ENCODE measurements at places on chromosomes 1 and 21.

GRCh38 chr1:55346586-55346985, 131.4 kb upstream of the USP24 start:
- no peak for DNase-seq

GRCh38 chr21:22200378-22201092, 1202.3 kb downstream of the NCAM2 start:
- DNase-seq, result no peak

DNA sequence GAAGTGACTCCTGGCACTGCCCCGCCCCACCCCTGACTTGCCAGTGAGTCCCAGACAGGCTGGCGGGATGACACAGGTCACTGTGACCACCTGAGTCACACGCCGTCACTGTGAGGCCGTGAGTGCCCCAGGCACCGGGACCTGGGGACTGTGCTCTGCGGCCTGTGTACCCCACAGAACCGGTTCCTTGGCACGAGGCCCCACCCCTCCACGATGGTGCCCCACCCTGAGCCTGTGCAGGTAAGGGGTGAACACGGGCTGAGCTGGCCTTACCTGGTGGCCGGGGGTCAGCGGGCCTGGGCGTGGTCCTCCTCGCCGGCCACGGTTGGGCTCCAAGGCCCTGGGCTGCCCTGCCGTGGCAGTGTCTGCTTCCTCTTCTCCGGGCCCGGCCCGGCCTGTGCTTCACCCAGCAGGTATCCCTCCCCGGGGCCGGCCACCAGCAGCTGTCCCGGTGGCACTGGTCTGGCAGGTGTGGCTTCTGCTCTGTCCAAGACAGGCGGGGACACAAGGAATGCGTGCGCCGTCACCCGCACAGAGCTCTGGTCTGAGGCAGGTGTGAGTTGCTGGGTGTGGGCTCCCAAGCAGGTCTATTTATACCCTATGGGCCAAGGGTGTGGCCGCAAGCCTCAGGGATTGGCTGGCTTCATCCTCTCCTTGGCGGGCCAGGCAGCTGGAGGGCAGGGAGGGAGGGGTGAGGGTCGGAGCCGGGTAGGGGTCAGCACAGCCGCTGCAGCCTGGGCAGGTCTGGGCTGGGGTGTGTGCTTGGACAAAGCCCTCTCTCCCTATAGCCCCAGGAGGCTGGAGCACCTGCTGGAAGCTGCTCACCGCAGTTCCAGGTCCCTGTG, at the start of gene RNF223:
RNF223 (minus strand) TSS at position 564 of the 845 bp plus-strand sequence. CDS start 1,740 bp downstream, outside the sequence.
- DNase-seq, result no peak

GRCh38 chr1:153539395-153540093, 1.2 kb downstream of the S100A5 start:
- no peak for DNase-seq

DNA sequence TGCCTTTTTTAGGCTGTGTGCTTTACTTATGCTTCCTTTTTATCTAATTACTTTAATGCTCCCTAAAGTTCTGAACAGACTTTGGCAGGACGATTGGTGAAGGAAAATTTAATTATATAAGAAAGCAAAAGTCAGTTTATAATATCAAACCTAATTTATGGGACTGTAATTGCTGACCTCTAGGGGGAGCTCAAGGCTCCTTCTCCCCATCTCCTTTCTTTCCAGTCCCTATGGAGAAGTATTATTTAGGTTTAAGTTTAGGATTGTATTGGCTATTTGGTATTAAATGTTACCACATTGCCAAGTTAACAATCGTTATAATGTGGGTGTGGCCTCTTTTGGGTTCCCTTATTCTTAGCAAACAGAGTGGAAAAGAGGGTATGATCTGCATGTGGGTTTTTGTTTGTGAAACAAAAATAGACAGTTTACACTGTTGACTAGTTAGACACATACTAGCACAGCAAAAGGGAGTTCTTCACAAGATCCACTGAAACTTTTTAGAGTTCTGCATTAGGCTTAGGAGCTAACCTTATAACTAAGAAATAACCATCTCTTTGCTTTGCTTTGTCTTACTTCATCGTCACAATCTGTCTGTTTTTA, 48.2 kb upstream of the TNFSF4 start:
- no peak for DNase-seq

- DNase-seq, result peak; percentile 40
These were observed 1.3 kb downstream of the DENND4B start for GRCh38 chr1:153945131-153945794.

DNA sequence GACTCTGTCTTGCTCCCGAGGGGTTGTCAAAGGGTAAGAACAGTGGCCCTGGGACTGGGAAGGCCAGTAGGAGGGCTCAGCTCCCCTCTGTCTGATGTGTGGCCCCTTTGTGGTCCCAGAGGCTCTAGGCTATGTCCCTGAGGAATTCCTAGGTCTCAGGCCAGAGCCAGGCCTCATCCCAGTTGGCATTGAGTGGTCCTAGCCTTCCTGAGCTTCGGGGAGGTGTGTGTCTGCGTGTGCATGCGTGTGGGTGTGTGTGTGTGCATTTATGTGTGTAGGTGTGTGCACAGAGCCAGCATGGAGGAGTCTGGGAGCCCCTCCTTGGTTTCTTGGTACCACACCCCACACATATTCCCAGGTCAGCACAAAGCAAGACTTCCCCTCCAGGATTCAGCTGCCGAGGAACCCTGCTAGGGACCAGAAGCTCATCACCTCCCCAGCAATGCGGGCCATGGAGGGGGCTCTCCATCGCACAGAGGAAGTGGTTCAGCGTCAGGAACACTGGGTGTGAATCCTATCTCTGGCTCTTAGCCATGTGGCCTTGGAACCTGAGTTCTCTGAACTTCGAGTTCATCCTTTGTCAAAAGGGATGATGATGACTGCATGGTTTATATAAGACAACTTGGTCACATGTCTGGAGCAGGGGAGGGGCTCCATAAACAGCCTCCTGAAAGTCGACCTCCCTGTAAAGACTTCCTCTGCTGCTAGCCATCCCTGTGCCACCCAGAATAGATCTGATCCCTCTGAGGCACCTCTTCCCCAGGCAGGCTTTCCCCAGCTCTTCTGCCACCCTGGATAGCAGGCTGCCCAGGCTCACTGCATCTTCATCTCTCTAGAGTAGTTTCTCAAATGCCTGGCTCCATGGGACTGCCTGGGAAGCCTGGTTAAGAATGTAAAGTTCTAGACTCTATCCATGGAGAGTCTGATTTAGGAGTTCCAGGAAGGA, 8.3 kb upstream of the EPS8L3 start:
- DNase-seq, result no peak

DNA sequence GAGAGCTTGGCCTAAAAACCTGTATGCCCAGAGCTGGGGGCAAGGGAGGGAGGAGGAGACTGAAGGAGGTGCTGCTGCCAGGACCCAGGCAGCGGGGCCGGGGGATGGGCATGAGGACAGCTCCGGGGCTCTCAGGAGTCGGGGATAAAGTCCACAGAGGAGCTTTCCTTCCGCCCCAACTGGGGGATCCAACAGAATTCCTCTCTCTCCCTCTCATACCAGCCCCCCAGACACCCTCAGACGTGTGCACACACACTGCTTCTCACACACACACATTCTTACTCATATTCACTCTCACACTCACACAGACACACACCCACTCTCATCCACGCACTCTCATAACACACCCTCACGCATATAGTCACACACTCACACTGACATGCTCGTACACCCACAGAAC, 39.1 kb downstream of the SYF2 start:
- no peak for DNase-seq

DNA sequence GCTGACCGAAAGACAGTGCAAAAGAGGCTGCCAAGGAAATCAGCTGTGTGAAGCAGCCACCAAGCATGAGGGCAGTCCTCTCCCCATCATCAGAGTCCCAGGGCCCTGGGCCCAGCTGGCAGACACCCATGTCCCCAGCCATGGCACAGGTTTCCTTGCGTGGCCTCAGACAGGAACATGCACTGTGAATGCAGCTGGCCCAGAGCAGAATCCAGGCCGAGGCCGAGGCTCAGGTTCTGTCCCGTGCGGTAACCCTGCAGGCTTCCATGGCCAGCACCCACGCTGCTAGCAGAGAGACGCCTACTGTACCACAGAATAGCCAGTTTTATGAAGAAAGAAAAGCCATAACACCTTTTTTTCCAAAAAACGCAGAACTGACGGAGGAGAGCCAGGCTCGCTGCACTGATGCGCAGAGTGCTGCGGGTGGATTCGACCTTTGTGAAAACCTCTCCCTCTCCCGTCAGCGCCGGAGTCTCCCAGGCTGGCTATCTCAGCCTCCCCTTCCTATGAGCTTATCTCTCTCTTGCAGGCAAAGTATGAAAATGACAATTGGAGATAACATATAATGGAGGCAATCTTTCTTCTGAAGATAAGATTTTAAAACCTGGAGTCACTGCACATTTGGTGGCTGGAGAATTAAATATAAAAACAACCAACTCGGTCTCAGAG, 106.6 kb downstream of the NPHP4 start:
- DNase-seq, result no peak

GRCh38 chr1:246588159-246588721, 22.0 kb downstream of the CNST start:
- no peak for DNase-seq

DNA sequence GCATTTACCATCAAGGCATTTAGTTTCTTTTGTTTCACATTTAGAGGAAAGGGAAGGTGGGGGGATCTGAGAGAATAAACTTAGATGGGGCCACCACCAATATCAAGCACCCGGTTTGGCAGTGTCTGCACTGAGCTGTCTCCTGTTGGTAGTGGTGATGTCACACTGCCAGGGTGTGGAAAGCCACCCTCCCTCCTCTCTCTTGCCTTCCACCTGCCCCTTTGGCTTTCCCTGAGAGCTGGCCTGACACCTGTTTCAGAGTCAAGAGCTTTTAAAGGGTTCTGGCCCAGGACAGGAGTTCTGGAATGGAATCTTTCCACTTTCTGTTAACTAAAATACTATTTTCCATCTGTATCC, 13.4 kb downstream of the ATF3 start:
- no peak for DNase-seq

DNA sequence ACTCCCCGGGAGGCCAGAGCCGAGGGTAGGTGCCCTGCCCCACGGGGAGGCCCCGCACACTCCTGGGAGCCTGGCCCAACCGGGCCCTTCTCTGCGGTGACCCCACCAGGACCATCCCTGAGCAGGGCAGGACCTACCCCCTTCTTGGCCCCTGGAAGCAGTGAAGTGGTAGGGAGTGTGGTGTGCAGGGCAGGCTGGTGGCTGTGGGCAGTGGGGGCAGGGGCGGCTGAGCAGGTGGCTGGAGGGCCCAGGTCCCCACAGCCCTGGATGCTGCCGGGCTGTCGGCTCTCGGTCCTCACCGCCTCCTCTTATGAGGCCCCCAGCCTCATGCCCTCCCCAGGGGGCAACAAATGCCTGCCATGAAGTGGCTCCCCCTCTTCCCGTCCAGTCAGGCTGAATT, 19.5 kb downstream of the PLCH2 start:
- no peak for DNase-seq

- DNase-seq, result peak; percentile 24
These were observed 276.7 kb downstream of the PCP4 start for GRCh38 chr21:40143822-40144525.

All from H54 (cell line).